ENCODE measurements at places on chromosomes 11 and 22.

GRCh38 chr22:46971099-46971763 lies 208.8 kb downstream of the TBC1D22A start:
- no peak for DNase-seq

- DNase-seq: no peak
These were observed 11.3 kb downstream of the PCSK7 start for GRCh38 chr11:117220568-117220967.

- no peak for DNase-seq
These were observed 224.5 kb downstream of the KIRREL3 start for GRCh38 chr11:126776119-126776518.

DNA sequence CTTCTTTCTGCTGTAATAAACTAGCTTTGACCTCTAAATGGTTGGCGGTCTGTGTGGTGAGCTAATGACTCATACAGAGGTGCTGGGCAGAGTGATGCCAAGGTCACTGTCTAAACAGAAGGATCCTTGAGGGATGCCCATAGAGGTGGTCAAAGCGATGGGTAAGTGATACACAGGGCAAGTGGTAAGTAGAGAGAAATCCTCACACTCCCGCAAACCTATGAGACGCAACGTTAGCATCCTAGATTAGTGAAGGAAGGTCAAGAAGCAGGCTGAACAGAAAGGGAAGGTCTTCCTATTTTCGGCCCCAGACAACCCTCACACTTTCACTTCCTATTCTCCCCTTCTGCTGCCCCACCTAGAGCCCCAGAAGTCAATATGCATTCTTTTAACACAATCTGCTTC lies 65.6 kb upstream of the SESN3 start:
- no peak for DNase-seq

- DNase-seq: no peak
These were observed 59.6 kb upstream of the SHANK2 start for GRCh38 chr11:71311928-71312510.

- DNase-seq: no peak
These were observed 6.4 kb upstream of the ATG16L2 start for GRCh38 chr11:72807792-72808191.

- no peak for DNase-seq
These were observed 483.0 kb downstream of the BRD1 start for GRCh38 chr22:49344656-49345055.

- DNase-seq: no peak
These were observed 230.5 kb downstream of the MIAT start for GRCh38 chr22:26887916-26888315.

DNA sequence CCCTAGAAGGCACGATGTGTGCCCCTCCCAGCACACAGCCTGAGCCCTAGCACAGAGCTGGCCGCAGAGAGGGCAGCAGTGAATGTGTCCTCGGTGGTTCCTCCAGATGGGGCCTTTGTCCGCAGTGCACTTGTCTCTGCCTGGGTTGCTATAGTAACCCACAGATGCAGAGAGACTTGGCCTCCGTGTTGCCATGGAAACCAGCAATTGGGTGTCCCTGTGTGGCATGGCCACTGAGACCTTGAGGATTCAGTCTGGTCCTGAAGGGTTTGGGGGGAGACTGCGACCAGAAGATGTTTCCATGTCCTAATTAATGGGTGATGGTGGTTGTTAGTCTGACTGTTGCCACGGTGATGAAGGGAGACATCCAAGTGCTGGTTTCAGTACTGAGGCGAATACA lies 42.6 kb upstream of the TUB start:
- no peak for DNase-seq

GRCh38 chr11:81602508-81602907 lies 1131.2 kb downstream of the FAM181B start:
- no peak for DNase-seq

- no peak for DNase-seq
These were observed 1.5 kb downstream of the BCR start for GRCh38 chr22:23181721-23182308.

DNA sequence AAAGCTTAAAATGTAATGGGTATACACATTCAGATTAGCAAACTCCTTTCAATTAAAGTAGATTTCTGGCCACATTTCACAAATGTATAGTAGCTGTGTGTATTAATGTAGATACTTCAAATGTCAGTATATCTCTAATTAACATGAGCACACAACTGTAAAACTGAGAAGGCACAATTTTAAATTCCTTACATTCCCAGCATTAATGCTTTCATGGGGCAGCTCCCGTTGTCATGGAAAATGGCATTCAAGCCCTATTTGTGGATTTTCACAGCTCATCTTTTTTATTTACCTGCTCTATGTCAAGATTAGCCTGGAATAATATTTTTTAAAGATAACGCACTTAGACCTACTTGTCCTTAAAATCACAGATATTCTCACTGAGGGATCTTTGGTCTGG lies 113.6 kb upstream of the SOX6 start:
- no peak for DNase-seq

DNA sequence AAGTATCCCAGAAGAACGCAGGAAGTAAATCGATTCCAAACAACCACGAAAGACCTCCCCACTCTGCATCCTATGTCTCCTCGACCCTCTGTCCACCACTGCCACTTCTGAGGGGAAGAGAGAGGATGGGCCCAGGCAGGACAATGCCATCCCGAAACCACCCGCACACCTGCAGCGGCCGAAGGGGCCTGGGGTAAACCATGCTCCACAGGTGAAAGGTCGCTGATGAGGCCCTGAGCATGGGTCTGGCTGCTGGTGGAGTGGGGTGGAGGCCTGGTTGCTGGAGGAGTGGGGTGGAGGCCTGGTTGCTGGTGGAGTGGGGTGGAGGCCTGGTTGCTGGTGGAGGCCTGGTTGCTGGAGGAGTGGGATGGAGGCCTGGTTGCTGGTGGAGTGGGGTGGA lies 13.1 kb downstream of the TOLLIP start:
- no peak for DNase-seq

DNA sequence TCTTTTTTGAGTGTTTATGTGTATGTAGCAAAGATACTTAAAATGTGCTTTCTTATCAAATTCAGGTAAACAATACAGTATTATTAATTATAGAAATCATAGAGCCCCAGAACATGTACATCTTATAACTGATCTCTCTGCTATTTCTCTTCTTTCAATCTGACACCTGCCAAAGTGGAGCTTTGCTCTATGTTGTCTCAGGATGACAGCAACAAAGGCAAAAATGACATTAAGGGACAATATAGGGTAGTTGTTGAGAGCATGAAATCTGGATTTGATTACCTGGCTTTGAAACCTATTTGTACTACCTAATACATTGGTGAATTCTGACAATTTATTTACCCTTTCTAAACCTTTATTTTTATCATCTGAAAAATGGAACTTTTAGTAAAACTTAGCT lies 7.0 kb downstream of the OR5J2 start:
- no peak for DNase-seq

- no peak for DNase-seq
These were observed 120.6 kb downstream of the PAX6 start for GRCh38 chr11:31690516-31690915.

DNA sequence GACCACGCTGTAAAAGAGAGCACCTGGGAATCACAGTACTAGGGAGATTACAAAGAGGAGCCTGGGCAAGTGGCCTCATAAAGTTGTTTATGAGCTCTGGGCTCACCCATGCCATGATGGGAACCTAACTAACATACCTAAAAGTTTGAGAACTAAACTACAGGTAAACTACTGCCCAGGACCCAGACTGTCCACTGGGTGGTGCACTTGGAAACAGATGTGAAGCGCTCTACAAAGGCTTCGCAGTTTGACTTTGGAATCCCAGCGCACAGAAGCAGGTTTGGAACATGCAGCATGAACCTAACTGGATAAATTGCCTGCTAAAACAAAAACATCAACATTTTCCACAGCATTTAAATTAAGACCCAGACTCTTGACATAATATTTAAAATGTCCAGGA lies 418.6 kb downstream of the FAM181B start:
- no peak for DNase-seq

DNA sequence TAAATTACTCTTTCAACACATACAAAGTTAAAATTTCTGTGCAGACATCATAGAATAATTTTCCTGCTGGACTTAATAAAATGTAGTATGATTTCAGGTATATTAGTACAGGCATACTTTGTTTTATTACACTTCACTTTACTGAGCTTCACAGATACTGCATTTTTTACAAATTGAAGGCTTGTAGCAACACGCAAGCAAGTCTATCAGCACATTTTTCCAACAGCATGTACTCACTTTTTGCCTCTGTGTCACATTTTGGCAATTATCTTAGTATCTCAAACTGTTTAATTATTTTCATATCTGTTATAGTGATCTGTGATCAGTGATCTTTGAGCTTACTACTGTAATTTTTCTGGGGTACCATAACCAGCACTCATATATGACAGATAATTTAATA lies 44.5 kb downstream of the BBOX1 start:
- no peak for DNase-seq

- no peak for DNase-seq
These were observed 43.2 kb upstream of the VPREB1 start for GRCh38 chr22:22201185-22201929.

- DNase-seq: no peak
These were observed 14.7 kb downstream of the SCUBE2 start for GRCh38 chr11:9076661-9077060.

DNA sequence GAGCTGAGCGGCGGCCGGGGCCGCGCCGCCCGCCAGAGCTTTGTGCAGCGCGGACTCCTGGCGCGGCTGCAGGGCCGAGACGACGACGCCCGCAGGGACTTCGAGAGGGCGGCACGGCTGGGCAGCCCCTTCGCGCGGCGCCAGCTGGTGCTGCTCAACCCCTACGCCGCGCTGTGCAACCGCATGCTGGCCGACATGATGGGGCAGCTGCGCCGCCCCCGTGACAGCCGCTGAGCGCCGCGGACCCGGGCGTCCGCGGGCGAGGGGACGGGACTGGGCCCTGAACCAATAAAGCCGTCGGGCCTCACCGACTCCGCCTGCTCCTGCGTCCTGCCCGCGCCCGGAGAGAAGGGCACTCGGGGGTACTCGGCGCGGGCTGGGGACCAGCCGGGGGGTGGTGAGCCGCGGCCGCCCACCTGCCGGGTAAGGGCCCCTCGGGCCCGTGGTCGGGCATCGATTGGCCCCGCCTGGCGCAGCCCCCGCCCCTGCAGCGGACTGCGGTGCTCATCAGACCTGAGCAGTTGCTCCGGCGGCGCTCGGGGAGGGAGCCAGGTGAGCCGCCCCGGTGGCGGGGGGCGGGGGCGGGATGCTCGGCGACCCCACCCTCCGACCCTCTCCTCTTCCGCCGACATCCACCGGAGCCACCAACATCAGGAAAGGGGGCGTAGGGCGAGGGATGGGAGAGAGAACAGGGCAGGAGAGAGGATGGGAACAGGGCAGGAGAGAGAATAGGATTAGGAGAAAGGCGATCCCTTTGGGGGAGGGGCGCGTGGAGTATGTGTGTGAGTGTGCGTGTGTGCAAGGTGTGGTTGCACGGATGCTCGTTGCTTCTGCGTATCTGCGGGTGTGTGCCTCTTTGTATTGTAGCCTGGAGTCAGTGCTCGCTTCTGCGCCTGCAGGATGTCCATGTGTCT lies at the start of gene TMEM25:
TMEM25 (plus strand) TSS at position 510 of the 914 bp plus-strand sequence. CDS start 610 bp downstream, outside the sequence.
- DNase-seq: peak; percentile 23

DNA sequence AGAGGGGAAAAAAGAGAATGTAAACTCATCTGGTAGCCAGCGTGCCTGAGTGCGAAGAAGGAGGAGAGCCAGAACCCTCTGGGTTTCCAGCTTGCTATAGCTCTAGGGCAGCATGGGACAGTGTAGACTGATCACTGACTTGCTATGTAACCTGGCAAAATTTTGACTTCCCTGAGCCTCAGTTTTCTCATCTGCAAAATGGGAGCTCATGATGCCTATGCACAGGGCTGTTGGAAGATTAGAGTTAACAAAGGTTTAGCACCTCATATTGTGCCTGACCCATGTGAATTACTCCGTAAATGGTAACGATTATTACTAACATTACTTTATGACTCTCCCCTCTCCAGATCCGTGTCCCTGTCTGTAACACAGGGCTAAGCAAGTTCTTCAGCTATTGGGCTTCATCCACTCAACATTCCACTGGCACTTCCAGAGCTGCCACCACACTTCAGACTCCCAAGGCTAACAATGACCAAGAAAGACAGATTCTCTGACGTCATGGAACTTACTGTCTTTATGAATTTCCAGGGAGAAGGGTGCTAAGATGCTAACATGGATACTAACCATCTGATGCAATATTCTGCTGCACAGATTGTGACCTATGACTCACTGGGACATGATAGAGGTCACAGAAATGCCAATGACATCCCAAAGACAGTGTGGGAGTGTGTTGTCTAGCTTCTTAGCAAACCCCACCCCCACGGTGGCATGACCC lies 195.2 kb downstream of the TRIM29 start:
- DNase-seq: no peak

DNA sequence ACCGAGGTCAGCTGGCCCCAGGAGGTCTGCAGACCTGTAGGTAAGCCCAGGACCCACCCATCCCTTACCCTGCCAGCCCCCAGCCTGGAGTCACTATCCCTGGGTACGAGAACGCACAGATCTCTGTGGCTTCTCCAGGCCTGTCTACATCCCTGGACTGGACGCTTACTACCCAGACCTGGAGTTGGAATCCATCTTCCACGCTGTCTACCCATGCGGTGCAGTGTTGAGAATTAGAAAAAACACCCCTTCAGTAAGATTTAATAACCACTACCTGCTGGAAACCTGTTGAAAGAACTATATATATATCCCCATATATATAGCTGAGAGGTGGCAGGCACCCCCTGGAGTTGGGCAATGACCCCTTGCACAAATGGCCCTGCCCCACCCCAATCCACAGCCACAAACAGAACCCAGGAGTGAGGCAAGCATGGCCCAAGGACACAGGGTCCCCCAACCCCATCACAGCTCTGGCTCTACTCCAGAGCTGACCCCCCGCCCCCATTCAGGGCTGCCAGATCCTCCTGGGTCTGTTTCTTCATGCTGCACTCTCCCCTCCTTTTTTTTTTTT lies 17.7 kb upstream of the RGL4 start:
- DNase-seq: no peak

DNA sequence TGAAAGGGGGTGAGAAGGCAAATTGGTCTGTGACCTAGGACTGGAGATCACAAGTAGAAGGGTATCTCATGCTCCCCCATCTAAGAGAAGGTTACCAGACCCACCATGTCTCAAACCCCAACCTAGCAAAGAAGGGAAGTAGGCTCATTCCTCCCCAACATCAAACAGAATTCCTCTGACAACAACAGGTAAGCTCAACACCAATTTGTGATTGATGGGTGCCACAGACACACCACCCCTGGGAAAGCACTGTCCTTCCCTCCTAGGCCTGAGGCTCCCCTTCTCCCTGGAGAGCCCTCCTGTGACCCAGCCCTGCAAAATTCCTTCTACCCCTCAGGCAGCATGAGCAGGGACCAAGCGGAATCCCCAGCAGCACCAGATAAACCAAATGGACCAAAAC lies 154.3 kb downstream of the BUD13 start:
- no peak for DNase-seq

DNA sequence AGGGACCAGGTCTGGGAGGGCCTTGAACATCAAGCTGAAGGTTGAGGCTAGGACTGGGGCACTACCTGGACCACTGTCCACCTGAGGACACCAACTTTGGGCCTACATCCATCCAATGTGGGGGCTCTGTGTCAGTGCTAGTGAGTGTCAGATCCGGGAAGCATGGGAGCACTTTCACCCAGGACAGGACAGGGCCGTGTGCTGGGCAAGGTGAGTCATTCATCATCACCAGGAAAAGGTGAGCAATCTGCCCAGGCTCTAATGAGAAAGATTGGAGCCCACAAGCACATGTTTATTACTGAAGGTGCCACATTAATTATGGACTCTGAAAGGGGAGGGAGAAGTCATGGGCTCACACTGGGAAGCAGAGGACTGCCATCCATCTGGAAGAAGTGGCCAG lies 39.7 kb upstream of the DRD2 start:
- DNase-seq: no peak

GRCh38 chr11:73397468-73398131 lies 21.4 kb downstream of the RELT start:
- no peak for DNase-seq

GRCh38 chr11:65496304-65497140 lies 2.3 kb upstream of the MALAT1 start:
- no peak for DNase-seq
